Fibroblast of mammary gland (primary cell): ENCODE measurements at places on chromosomes 1 and 21.

DNA sequence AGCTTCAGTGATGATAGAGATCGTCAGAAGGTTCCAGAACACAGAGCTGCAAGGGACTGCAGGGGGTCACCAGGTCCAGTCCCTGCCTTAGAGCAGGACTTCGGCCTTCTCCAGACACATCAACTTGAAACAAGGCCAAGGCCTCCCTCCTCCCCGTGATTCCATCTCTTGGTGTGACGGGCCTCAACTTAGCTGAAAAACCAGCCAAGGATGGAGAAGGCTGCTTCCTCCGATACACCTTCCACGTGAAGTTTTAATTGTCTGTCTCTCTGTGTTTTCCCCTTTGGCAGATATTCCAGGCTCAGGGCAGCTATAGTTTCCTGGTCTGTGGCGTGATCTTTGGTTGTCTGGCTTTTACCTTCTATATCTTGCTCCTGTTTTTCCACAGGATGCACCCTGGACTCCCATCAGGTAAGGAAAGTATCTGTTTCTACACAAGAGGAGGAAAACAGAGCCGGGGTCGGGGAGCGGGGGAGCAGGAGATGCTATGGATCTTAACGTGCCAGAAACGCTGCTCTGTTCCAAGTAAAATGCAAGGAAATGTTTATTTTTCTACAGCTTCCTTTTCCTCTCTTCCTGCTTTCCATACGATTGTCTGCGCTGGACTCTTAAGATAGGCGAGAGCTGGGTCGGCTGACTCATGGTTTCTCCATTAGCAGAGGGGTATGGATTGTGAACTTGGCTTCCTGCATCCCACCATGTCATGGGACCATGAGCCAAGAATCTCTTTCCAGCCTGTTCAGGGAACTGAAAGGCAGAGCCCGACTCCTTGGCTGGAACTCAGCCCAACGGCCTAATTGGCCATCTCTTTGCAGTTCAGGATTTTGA is 32.8 kb downstream of the ELK4 start:
- DNase-seq = peak; percentile 96

GRCh38 chr1:46422261-46422871 is 28.2 kb downstream of the FAAH start:
- no peak for DNase-seq

DNA sequence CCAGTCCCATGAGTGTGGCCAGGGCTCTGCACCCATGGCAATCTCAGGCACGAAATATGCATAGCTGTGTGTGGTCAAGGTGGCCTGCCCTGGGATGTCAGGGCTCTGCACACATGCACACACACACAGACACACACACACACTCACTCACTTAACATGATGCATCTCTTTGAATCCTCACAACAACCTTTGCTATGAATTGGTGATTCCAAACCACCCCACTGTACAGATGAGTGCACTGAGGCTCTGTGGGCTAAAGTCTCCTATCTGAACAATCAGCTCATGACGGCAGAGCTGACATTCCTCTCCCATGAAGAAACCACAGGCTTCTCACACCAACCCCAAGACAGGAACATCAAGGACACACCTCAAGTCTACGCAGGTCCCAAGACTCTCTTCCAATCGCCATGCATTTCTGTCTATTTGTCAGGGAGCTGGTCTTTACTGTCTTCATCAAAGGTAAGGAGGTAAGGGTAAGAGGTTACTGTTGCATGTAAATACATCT is 131.6 kb downstream of the ETS2 start:
- no peak for DNase-seq

DNA sequence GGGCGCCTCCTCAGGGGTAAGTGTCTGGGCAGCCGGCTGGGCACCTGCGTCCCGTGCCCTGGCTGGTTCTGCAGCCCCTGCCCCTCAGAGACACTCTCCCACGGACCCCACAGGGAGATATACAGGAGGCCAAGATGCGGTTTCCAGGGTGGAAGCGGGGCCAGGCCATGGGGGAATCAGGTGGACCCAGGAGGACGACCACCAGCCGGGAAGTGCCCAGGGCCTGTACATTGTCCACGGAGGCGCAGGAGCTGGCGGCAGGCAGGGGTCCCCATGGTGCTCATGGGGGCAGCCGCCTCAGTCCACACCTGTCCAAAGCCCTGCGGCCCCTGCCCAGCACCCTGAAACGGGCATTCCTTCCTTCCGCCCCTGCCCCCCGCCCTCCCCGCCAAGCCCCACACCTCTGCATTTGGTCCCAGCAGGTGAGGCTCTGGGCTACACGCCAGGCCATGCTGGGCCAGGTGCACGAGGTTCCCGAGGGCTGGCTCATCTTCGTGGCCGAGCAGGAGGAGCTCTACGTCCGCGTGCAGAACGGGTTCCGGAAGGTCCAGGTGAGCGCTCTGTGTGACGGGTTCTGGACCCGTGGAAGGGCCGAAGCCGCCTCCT is 36.7 kb downstream of the SLC19A1 start:
- DNase-seq = no peak

DNA sequence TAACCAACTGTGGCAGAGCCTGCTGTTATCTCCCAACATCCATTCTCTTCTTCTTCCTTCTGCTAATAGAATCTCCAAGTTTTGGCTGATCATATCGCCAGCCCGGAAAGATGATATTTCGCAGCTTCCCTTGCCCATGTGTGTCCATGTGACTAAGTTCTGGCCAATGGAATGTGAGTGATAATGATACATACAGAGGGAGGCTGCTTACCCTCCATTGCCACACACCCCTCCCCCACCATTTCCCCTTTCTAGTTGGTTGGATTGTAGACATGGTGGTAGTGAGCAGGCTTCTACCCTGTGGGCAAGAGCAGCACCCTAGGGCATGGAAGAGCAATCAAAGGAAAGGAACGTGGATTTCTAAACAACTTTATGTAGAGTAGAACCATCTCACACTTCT is 48.8 kb downstream of the SLC9C2 start:
- no peak for DNase-seq

DNA sequence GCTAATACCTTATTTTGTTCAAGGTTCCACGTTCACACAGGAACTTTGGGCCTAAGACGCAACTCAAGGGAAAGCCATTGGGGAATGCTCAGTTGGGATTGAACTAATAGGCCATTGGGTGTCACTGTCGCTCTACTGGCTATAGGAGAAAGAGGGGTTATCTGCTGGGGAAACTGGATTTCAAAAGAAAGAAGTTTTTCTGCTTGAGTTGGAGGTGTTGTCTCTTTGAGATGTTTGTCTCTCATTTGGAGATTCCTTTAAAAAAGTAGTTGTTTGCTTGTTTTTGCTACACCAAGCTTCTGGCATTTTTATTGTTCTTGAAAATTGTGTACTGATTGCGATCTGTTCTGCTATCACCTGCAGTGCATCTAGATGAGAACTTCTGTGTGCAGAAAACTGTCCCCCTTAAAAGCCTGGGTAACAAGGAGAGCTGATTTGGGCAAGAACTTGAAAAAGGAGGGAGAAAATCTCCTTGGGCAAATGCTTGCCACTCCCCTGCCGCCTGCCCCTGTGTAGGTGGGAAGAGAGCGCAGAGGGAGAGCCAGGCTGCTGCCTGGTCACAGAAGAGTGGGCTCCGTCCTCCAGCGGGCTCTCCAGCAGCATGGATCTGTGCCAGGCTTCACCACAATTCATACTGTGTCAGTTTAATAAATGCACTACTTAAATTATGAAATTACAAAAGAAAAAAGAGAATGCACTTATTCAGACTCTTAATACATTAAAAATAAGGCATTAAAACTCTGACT is 39.9 kb downstream of the PEX14 start:
- peak; percentile 44 for DNase-seq

GRCh38 chr1:202012544-202013478 is 2.4 kb downstream of the ELF3 start:
- DNase-seq = no peak

- peak; percentile 34 for DNase-seq
These were observed 78.8 kb downstream of the SPSB1 start for GRCh38 chr1:9371391-9371935.

DNA sequence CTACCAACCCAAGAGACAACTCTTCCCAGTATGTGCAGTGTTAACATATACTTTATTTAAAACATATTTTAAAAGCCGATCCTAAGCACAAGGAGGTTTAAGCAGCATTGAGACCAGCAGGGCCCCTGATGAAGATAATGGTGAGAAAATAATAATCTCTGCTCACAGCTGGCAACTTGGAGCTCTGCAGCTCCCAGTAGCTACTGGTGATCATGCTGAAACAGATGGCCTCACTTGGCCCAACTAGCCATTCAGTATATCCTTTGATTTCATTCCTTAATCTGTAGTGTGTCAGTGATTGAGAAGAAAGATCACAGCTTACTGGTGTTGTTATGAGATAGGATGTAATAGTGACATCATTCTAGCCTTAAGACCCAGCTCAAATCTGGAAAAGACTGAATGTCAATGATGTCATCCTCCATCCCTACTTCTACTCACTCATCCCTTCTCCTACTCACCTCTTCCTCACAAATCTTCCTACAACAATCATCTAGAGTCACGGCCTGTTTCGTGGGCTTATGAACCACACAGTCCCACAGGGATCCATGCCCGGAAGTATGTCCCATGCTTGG is 817.9 kb downstream of the PLA2G4A start:
- DNase-seq = no peak
